ENCODE measurements at places on chromosomes 6 and 20.

DNA sequence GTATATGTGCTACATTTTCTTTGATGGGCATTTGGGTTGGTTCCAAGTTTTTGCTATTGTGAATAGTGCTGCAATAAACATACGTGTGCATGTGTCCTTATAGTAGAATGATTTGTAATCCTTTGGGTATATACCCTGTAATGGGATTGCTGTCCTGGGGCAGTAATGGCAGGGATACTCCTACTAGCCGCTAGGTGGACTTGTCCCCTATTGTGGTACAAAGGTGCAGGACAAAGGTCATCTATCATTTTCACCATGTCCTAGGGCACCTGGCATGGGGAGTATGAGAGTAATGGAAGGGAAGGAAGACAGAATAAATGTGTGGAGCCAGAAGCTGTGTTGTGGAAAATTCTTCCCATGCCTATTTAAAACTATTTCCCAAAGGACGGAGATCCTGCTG, 174.6 kb downstream of the CLIC5 start:
- no peak for DNase-seq

DNA sequence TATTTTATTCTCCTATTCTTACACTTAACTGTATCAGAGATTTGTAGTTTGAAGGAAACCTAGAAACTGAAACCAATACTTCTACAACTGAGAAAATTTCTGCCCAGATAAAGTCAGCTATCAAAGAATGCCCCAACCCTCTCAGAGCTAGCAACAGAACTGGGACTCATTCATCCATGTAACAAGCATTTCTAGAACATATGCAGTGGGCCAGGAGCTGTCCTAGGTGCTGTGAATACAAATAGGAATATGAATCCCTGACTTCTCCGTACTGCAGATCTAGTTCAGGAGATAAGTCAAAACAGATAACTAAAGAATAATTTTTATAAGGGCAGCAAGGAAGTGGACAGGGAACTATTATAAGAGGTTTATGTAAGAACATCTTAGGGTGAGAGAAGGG, 654.1 kb upstream of the NOX3 start:
- DNase-seq = no peak

DNA sequence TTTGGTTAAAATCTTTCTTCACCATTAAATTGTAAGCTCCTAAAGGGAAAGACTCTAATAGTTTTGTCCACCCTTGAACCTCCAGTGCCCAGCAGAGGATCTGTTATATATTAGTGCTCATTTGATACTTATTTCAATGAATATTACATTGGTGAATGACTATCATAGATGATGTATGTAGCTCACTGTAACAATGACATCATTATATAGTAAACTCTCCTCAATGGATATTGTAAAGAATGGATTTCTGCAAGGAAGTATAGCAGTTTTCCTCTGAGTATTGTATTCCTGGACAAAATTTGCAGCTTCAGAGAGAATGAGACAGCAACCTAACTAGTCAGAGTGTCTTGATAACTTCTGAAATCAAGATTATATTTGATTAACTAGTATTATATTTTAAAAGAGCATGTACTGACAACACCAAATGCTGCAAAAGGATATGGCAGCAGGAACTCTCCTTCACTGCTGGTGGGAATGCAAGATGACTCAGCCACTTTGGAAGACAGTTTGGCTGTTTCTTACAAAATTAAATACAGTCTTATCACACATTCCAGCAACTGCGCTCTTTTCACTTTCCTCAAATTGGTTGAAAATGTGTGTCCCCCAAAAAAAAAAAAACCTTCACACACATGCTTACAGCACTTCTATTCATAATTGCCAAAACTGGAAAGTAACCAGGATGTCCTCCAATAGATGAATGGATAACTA, 189.8 kb upstream of the OPRM1 start:
- DNase-seq = no peak

DNA sequence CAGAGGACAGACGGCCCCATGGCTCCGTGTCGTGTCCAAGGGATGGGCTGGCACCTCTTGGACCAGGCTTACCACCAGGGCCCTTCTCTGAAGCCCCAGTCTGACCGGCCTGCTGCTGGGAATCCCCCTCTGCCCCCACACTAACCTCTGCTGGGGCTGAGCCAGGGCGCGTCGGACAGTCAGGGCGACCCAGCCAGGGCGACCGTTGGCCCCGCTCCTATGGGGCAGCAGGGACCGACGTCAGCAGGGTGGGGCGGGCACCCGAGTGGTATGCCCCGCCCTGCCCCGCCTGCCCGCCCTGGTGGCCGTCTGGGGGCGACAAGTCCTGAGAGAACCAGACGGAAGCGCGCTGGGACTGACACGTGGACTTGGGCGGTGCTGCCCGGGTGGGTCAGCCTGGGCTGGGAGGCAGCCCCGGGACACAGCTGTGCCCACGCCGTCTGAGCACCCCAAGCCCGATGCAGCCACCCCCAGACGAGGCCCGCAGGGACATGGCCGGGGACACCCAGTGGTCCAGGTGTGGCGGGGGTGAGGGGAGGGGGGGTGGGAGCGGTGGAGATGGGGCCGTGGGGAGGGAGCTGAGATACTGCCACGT, at the start of gene SLC17A9:
TSS of gene SLC17A9 (plus strand) at position 337 of the 595 bp plus-strand sequence. CDS start at position 459, 122 bp downstream.
- no peak for DNase-seq

- DNase-seq = no peak
Measured at GRCh38 chr20:34382174-34382573, 19.1 kb downstream of the ITCH start.
